Stimulated activated CD8-positive, alpha-beta memory T cell treated with anti-CD3 and anti-CD28 coated beads, Interleukin-15, amount 100 ng/mL, for 24 hours (primary cell): ENCODE measurements at places on chromosomes 12 and 14.
A peak's percentile ranks its signal among the peaks of the same experiment; 100 is the strongest.

GRCh38 chr12:118061011-118061872, at the start of gene WSB2:
TSS of gene WSB2 (minus strand) at chr12:118061179. CDS start at chr12:118061048, 131 bp downstream.
- DNase-seq: peak; percentile 40

- DNase-seq: peak; percentile 35
These were observed 97.2 kb downstream of the LGMN start for GRCh38 chr14:92651106-92651757.

GRCh38 chr12:127830730-127831129, 436.2 kb upstream of the TMEM132C start:
- DNase-seq: no peak

DNA sequence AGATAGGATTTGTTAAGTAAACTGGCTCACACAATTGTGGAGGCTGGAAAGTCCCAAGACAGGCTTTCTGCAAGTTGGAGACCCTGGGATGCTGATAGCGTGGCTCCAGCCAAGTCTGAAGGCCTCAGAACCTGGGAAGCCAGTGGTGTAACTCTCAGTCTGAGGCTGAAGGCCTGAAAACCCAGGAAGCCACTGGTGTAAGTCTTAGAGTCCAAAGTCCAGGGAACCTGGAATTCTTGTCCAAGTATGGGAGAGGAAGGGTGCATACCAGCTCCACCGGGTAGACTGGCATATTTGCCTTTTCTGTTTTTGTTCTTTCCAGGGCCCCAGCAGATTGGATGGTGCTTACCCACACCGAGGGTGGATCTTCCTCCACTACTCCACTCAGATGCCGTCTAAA, 18.1 kb downstream of the GMFB start:
- DNase-seq: no peak

- DNase-seq: no peak
These were observed 84.0 kb downstream of the PPP2R5C start for GRCh38 chr14:101845496-101845895.

DNA sequence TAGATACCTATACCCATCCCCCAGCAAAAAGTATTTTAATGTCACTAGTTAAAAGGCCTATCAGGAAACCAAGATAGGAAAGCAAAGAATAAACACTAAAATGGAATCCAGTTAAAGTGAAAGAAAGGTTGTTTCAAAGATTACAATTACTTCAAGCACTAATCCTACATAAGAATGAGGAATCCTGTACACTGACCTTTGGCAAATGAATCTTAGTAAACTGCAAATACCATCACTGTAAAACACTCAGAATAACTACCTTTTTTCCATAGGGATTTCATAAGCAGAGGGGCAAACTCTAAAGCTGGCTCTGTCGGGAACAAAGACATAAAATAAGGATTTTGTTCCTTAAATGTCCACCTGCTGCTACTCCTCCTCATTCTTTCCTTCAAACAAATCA, 25.9 kb downstream of the CEP83 start:
- no peak for DNase-seq

GRCh38 chr12:38156497-38157245, 159.9 kb upstream of the ALG10B start:
- DNase-seq: no peak

- DNase-seq: no peak
These were observed 201.3 kb downstream of the GPHN start for GRCh38 chr14:66709291-66709690.

DNA sequence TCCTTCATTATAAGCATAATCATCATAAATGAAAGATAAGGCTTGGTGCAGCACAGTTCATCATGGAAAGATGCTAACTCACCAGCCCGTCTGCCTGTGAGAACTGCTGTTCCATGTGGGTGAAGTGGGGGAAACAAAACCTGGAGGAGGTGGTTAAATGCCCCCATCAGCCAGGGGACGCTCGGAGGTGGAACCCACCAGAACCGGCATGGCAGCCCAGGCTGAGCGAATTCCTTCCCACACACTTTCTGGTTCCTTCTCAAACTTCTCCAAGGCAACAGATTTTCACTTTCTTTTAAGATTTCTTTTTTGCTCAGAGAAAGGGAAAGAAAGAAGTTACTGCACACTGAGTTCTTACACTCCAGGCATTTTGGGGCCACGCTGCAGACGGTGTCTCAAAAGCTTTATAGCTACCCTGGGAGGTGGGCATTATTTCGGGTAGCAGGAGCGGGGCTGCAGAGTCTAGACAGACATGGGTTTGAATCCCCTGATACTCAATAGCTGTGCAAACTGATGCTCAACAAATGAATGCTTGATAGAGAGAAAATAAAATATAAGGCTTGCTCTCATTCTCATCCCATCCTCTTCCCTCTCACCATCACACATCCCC, 190.7 kb downstream of the BCL11B start:
- no peak for DNase-seq

DNA sequence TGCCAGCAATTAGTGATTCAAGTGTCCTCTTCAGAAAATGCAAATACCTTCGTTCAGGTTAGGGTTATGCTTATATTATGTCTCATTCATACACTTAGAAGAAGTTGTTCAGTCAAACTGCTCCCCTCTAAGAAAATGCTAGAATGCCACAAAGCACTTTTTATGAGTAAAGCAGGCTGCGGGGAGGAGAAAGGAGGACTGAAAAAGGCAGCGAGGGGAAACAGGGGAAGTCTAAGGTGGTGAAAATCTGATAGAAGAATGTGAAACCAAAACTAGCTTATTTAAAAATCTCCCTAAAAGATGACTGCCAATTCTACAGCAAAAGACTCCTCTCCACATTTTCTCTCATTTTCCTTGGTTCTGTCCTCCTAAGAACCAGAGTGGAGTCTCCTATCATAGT, 70.1 kb downstream of the PRKD1 start:
- DNase-seq: no peak

- no peak for DNase-seq
These were observed 462.4 kb downstream of the TRHDE start for GRCh38 chr12:72734581-72734980.

GRCh38 chr12:55585817-55586216, 13.5 kb downstream of the OR2AP1 start:
- no peak for DNase-seq

GRCh38 chr14:24900269-24901100, 149.5 kb downstream of the STXBP6 start:
- DNase-seq: no peak

- DNase-seq: no peak
These were observed 17.6 kb upstream of the PLEKHH1 start for GRCh38 chr14:67515386-67516079.

GRCh38 chr12:56878010-56878339, 56.2 kb downstream of the SDR9C7 start:
- DNase-seq: no peak
